ENCODE measurements at places on chromosomes 2 and 18.

- no peak for DNase-seq
Measured at GRCh38 chr2:144942516-144943256, 422.8 kb upstream of the ZEB2 start.

GRCh38 chr2:149296031-149296430 lies 34.4 kb upstream of the LYPD6 start:
- no peak for DNase-seq

DNA sequence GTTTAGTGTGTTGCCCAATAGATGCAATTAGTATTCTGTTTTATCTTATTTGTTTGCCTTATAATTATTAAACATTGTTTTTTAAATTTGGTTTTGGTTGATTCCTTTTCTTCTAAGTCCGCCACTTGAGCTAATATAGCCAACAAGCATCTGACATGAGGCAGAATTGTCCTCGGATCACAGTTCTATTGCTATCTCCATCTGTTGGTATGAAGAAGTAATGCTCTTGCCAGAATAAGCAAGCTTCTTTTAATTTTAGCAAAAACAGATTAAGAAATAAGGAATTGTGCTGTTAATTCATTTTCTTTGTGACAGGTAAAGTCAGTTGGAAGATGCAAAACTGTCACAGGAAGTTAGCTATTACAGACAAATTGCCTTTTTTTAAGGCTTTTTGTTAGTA lies 54.3 kb downstream of the R3HDM1 start:
- no peak for DNase-seq

DNA sequence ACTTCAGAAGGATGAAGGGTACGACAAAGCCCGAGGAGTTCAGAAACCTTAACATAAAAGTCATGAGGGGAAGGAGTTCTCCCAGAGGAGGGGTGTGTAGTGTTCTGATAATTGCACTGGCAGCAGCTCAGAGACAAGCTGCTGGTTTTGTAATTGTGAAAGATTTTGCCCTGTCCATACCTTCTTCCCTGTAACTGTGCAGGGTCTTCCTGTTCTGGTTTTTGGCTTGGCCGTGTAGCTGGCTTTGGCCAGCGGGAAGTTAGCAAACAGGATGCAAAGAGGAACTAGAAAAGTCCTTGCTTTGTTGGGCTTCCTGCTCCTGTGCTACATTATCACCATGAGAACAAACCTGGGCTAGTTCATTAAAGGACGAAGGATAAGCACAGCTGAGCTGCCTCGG lies 160.8 kb downstream of the LPIN1 start:
- DNase-seq = no peak

- DNase-seq = no peak
Measured at GRCh38 chr2:110837446-110838409, 105.4 kb downstream of the ACOXL start.

GRCh38 chr2:8495189-8495989 lies 186.5 kb upstream of the ID2 start:
- DNase-seq = no peak

DNA sequence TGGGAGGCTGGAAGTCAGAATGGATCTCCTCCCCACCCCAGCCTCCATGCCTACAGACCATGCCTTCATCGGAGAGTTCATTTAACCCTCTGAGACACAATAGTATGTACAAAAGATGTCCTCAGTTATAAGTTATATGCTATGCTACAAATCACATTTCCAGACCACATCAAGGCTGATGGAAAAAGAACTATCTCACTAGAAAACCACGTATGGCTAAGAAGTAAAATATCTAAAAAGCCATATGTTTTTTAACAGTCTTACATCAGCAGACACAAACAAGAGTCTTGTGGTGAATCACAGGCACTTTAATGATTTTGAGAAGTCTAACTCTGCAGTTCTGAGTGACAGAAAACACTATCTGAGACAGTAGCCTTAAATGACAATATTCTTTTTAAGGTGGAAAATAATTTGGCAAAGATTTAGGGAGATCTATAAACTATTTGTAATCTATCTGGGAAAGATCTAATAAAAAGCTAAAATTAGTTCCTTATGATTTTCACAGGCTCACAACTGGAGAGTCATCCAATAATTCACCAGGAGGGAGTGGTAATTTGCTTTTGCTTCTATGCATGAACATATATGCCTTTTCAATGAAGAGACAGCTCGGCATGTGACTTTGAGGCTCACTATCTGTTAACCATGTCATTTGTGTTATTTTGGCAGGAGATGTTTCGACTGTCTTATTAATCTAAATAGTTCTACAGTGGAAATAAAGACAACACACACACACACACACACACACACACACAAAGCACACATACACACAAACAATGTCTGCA lies 197.5 kb downstream of the IRS1 start:
- DNase-seq = no peak

GRCh38 chr18:48837676-48838075 lies 113.1 kb downstream of the SMAD7 start:
- DNase-seq = no peak

DNA sequence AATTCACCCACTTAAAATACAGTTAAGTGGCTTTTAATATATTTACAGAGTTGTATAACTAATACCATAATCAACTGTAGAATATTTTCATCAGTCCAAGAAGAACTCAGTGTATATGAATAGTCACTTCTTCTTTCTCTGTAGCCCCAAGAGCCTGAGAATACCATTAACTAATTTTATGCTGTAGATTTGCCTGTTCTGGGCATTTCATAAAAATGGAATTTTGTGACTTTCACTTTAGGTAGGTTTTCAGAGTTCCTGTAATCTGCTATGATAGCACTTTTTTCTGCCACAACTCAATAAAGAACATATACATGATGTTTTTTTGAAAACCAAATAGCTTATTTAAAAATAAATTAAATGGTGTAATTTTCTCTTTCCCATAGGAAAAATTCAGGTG lies 57.6 kb downstream of the CCDC102B start:
- DNase-seq = no peak

DNA sequence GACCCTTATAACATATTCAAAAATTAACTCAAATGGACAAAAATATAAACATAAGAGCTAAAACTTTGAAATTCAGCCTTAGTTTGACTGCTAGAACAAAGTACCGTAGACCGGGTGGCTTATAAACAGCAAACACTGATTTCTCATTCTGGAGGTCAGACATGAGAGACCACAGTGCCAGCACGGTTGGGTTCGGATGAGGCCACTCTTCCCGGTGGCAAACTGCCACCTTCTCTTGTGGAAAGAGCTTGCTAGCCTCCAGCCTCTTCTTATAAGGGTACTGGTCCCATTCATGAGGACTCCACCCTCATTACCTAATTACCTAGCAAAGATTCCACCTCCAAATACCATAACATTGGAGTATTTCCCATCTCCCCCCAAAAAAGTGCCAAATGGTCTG lies 91.3 kb downstream of the FAM210A start:
- DNase-seq = no peak

DNA sequence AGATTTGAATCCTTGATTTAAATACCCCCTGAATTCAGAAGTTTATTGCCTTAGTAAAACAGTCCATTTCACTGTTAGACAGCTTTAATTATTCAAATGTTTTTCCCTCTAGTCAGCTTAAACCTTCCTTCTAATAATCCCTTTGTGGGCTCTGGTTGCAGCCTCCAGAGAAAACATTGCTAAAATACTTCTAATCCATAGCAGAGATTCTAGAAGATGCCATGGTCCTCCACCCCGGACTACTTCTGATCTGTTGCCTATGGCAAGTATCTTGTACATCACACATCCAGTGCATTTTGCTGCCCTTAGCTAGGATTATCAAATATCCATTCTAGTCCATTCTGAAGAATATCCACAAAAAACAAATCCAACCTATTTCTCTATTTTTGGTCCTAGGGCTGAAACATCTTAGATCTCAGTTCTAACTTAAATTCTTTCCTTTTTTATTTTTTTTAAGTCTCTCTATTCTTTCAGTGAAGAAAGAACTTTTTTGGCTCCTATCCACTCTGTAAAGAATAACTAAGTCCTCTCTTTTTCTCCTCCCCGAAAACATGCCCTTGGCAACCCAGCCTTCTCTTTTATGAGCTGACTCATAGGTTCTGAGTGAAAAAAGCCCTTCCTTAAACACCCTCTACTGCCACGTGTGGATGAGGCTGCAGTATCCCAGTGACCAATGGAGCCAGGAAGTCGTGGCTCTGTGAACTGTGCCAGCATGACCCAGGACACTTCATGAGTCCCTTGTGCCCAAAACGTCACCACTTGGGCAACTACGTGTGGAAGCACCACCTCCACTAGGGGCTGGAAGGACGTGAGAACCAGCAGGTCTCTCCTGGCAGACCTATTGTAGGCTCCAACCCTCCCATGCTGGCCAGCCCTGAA lies 349.8 kb downstream of the TNS1 start:
- no peak for DNase-seq

All from Panc1 (cell line).